ENCODE measurements at places on chromosomes 3 and 15.

GRCh38 chr3:27360113-27361078 is 8.8 kb downstream of the NEK10 start:
- no peak for DNase-seq

DNA sequence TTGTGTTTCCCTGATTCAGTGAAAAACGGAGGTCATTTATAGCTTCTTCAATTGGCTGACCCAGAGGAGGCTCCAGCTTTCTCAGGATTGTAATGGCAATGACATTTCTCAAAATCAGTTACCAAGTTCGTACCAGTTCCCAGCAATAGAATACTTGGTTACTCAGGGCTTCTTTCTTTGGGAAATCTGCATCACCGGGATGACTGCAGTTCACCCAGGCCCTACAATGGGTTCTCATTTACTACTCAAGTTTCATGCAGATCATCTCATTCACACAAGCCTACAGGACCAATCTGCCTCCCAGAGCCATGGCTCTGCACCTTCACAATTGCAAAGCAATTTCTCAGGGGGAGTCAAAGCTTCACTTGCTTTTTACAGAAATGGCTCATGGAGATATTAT is 109.6 kb downstream of the FHIT start:
- DNase-seq = no peak

GRCh38 chr3:166734734-166735133 is 645.4 kb downstream of the ZBBX start:
- DNase-seq = no peak

- no peak for DNase-seq
These were observed at the start of gene CACNA1D for GRCh38 chr3:53493963-53494791. Gene CACNA1D, plus strand, starts transcription at chr3:53494611. Its CDS starts 556 bp downstream, at chr3:53495167.

GRCh38 chr3:194330160-194330559 is 21.0 kb downstream of the CPN2 start:
- DNase-seq = no peak

- no peak for DNase-seq
These were observed 4.0 kb downstream of the HES1 start for GRCh38 chr3:194139814-194140391.

- no peak for DNase-seq
These were observed 415.7 kb downstream of the PLCL2 start for GRCh38 chr3:17300441-17300840.

- DNase-seq = no peak
These were observed 344.6 kb upstream of the PROK2 start for GRCh38 chr3:72129501-72130094.
